ENCODE measurements at places on chromosomes 1 and 21.
A peak's percentile ranks its signal among the peaks of the same experiment; 100 is the strongest.

GRCh38 chr1:44284184-44284583 is 70.9 kb downstream of the ERI3 start:
- DNase-seq, result no peak

DNA sequence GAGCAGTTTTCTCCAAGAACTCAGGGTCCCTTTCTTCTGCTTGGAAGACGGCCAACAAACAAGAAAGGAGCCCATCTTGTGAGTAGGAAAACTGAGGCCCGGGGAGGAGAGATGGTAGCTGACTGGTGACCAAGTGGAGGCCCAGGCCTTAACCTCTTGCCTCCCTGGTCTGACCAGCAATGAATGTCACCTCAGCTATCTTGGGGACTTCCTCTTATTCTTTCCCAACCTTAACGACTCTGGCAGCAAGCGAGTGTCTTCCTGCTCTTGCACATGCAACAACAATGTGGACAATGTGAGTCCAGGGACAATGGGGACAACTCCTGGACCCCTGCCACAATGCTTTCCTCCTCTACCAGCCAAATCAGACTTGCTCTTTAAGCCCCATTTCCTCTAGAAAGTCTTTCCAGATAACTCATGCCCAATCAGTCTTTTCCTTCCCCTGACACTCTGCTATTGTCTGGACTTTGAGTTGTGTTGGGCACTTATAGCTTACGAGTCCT is 12.6 kb downstream of the HSPG2 start:
- peak; percentile 75 for DNase-seq

DNA sequence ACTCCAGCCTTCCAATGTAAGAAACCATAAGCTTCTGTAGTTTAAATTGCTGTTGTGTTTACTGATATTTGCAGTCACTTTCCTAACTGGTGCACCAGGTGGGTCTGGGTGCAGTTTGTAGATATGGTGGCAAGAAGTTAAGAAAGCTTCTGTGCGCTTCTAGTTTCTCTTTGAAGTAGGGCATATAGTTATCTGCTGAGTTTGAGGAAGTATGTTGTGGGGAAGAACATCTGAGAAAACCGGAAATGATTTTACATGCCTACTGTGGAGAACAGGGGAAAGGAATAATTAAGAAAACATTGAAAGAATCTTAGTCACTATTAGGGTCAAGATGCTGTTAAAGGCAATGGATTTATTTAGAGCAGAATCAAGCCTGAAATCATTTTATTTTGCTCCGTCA is 14.9 kb upstream of the SLC44A5 start:
- no peak for DNase-seq

DNA sequence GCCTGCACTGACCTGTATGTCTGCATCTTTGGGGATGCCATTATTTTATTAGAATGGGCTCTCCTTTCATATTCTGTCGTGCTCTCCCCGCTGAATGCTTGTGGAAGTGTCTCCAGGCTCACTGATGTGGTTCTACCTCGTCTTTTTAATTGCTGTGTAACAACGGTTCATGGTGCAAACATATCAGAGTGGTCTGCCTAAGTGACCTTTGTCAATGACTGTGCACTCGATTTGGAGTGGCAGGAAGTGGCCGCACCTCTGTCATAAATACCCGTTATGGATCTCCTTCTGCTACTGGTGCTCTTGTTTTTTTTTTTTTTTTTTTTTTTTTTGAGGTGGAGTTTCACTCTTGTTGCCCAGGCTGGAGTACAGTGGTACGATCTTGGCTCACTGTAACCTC is 38.3 kb downstream of the SPSB1 start:
- no peak for DNase-seq

DNA sequence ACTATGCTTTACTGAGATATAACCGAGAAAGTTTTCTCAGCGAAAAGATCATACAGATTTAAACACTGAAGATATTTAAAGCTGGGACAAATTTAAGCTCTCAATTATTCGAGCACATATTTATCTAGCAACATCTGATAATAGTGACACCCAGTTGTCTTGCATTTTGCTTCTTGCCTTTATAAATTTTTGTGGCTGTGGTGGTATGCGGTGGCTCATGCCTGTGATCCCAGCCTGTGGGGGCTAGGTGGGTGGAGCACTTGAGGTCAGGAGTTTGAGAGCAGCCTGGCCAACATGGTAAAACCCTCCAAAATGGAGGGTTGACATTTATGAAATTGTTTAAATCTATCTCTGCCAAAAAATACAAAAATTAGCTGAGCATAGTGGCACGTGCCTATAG is 312.2 kb downstream of the SPATA17 start:
- no peak for DNase-seq

- DNase-seq, result no peak
Observed at GRCh38 chr1:41037116-41037903, 15.8 kb upstream of the SLFNL1 start.

- no peak for DNase-seq
Observed at GRCh38 chr1:204705888-204706837, 20.6 kb upstream of the LRRN2 start.

- no peak for DNase-seq
Observed at GRCh38 chr1:98058676-98059075, 137.8 kb upstream of the DPYD start.

All from suppressor macrophage (primary cell).